ENCODE measurements at places on chromosomes 13 and 19.

DNA sequence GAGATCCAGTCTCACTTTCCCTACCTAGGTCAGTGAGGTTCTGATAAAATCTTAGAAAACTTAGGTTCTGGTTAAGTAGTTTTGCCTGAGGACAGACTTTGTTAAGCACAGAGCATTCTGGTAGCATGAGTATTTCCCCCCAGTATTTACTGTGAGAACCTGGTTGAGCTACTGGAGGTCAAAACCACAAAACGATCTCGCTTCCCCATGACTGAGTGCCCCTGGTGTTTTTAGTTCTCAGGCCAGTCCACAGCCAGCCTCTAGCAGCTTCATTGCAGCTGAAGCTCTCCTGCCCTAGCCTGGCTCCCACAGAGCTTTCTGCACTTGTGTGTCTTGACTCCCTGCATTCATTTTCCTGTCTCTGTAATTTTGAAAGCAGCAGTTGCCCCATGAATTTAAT, 1138.2 kb downstream of the UQCRFS1 start:
- no peak for DNase-seq

GRCh38 chr19:53947624-53948023, 15.1 kb upstream of the CACNG8 start:
- no peak for DNase-seq

DNA sequence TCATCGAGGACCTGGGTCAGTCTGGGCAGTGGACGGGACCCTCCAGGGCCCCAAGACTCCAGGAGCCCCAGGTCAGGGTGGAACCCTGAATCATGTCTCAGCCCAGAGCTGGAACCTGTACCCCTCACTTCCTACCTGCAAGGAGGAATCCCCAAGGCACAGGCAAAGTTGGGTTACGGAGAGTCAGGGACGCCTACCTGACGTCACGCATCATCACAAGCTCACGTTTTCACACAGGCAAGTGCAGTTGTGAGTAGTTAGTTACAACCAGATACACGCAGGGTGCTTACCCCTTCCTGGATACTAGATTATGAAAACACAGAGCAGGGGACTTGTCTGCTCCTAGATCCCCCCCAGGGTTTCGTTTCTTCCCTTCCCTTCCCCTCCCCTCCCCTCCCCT, 1.9 kb downstream of the RETN start:
- no peak for DNase-seq

DNA sequence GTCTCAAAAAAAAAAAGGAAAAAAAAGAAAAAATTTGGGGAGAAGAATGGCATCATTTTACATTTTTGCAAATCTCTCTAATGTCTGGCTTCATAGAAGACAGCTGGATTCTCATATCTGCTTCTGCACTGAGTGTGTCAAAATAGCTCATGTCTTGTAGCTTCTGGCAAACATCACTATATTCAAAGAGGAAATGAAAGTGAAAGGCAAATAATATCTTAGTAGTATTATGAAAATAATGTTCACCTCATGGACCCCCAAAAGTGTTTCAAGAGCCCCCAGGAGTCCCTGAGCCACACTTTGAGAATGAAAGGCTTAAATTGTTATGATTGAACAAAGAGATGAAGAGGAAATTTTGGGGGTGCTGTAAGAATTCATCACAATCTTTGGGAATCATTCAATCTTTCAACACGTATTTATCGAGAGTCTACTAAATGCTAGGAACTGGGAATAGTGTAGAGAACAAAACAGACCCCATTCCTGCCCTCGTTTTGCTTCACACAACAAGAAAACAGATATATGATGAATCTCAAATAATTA, 1.2 kb upstream of the SLC6A16 start:
- DNase-seq = no peak

DNA sequence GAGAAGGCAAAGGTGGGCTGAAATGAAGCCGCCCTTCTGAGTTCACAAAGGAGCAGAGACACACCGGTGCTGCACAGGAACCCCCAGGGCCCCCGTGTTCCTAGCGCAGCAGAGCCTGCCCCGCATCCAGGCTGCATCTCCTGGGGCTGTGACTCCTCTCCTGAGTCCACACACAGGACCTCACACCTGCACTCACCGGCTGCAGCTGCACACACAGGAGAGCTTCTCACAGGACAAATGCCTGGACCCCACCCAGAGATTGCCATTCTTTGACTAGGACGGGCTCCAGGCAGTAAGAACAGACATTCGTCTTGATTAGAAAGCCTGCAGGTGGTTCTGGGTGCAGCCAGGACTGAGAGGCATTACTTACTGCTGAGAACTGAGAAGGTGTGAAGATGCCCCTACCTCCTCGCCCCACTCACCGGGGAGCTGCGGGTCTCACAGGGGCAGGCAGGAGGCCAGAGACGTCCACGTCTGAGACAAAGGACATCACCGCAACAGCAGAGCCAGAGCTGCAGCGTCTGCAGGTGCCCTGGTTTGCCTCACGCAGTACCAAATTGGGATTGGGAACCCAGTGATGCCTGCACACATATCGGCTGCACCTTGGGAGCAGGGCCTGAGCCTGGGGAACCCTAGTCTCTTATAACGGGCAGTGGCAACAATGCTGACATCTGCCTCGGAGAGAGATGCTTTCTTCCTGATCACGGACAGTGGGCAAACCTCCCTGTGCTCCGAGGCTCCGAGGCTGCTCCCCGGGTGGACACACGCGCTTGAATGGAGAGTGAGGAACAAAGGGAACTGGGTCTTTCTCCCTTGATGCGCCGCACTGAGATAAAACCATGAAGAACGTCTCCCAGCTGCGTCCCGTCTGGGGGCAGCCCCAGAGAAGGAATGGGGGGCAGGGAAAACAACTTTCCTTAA, 50.4 kb downstream of the RASA3 start:
- no peak for DNase-seq

- DNase-seq = no peak
Measured at GRCh38 chr13:104477261-104477660, 1411.0 kb upstream of the SLC10A2 start.

- no peak for DNase-seq
Measured at GRCh38 chr13:47594833-47595232, 406.2 kb downstream of the SUCLA2 start.

GRCh38 chr13:94063848-94064247, 415.6 kb downstream of the DCT start:
- DNase-seq = no peak

DNA sequence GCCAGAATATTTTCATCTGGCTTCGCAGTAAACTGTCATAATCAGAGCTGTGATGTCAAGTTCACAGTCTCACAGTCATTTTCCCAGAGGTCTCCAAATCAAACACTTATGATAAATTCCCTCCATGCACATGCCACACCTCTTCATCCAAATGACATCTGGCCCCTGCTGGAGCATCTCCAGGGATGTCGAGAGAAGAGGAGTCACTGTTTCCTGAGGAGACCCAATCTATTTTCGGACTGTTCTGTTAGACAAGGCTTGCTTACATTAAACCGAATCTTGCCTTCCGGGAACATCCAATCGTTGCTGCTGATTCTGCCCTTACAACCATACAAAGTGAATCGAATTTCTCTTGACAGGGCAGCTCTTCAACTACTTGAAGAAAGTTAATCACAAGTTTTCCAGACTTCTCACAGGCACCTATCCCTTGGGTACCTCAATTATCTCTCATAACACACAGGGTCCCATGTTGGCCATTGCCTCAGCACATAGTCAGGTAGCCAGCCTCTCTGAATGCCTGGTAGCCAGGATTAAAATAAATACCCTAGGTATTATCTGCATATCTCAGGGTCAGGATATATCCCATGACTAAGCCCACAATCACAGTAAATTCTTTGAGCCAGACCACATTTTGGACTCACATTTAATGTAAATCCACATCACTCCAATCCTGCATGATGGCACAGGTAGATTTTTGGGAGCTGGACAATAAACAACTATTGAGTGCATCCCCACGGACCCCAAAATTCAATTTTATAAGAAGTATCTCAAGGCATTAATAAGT, 182.5 kb downstream of the ABCC4 start:
- no peak for DNase-seq

- DNase-seq = no peak
Measured at GRCh38 chr19:15396436-15396835, 16.8 kb upstream of the AKAP8 start.

GRCh38 chr19:441213-441836, 19.5 kb downstream of the SHC2 start:
- DNase-seq = no peak

GRCh38 chr13:92187378-92187989, 789.1 kb downstream of the GPC5 start:
- DNase-seq = no peak

GRCh38 chr19:18044825-18045304, 36.9 kb downstream of the ARRDC2 start:
- DNase-seq = peak; percentile 69

DNA sequence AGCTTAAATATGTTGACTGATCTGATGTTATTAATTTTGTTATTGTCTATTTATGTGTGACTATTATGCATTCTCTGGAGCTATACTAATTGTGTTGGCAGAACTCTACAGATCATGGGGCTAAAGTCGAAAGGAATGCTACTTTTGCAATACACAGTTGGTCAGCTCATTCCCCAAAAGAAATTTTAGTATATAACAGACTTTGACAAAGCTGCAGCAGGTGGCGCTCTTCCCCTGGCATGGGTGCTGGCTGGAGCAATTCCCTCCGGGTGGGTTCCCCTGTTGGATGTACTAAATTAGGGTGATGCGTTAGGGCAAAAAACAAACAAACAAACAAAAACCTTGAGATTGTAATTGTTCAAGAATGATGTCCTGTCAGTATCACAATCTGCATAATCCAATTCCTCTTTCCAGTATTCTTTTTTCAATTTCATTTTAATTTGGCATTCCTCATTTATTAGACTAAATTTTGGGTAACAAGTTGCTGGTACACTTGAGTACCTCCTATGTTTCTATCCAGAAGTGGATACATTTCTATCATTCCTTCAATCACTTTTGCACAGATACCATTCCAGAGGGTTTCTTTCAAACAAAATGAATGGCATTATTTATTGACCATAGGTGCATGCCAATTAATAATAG, 322.8 kb upstream of the EDNRB start:
- DNase-seq = peak; percentile 4

DNA sequence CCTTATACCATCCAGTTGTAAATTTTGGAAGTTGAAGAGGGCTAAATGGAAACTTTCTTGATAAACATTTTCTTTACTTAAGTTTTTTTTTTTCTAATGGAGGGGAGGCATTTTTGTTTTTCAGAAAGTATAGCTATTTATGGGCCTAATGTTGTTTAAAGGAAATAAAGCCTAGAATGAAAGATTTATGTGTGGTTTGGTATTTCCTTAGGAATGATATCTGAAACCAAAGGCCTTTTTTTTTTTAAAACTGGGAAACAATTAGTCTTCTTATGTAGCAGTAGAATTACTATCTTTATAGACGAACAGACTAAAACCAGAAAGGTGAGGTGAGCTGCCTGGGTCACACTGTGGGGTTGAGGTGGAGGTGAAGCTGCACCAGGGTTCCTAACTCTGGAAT, 80.1 kb downstream of the ESD start:
- DNase-seq = no peak

DNA sequence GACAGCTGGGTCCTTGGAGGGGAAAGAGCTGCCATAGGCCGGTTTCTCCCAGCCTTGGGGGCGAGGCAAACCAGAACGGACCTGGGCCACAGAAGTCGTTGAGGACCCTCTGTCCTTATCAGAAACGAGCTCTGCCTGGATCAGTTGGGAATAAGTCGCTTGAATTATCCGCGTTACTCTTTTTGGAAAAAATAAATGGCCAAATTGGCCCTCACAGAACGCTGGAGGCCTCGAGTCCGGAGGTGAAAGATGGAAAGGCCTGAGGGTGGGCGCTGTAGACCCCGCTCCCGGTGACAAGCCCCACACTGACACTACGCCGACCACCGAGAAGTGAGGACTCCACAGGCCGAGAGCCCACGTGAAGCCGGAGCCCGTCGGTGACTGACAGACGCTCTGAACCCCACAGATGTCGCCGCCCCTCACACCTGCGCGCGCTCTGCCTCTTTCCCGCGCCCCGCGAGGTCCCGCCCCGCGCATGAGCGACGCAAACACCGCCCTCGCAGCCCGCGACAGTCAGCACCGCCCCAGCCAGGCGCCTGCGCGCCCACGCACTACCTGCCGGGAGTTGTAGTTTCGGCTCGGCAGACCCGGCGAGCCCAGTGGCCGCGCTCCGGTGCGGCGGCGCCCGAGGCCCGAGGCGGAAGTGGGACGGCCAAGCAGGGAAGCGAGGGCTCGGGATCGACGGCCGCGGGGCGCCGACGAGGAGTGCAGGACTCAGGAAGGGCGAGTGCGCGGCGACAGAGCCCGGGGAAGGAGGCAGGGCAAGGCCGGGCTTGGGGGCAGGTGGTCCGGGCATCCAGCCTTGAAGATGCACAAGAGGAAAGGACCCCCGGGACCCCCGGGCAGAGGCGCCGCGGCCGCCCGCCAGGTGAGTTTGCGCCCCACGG, at the start of the genes BRME1 and CC2D1A:
Gene BRME1, minus strand, starts transcription at position 484 of the 887 bp plus-strand sequence. CDS start 1,225 bp downstream, outside the sequence.
Gene CC2D1A, plus strand, starts transcription at position 568 of the 887 bp plus-strand sequence. Its CDS starts 241 bp downstream, at position 809.
- peak; percentile 88 for DNase-seq

GRCh38 chr19:55297267-55297666, 13.5 kb downstream of the BRSK1 start:
- DNase-seq = no peak

GRCh38 chr19:17775991-17776803, 18.7 kb upstream of the B3GNT3 start:
- DNase-seq = no peak

DNA sequence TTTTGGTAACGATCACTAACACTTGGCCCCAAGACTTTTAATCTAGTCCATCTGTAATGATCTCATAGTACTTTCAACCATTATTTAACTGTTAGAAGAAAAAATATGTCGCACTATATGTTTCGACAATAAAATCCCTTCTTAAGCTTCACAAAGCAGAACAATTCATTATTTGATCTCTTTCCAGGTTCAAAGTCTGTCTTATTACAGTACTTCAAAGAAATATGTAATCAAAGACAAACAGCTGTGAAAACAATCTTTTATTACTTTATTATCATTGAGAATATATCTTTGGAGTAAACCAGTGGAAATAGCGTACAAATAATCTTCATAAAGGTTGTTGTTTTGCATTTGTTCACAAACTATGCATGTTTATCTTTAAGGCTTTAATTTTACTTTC, 93.5 kb downstream of the DACH1 start:
- no peak for DNase-seq

DNA sequence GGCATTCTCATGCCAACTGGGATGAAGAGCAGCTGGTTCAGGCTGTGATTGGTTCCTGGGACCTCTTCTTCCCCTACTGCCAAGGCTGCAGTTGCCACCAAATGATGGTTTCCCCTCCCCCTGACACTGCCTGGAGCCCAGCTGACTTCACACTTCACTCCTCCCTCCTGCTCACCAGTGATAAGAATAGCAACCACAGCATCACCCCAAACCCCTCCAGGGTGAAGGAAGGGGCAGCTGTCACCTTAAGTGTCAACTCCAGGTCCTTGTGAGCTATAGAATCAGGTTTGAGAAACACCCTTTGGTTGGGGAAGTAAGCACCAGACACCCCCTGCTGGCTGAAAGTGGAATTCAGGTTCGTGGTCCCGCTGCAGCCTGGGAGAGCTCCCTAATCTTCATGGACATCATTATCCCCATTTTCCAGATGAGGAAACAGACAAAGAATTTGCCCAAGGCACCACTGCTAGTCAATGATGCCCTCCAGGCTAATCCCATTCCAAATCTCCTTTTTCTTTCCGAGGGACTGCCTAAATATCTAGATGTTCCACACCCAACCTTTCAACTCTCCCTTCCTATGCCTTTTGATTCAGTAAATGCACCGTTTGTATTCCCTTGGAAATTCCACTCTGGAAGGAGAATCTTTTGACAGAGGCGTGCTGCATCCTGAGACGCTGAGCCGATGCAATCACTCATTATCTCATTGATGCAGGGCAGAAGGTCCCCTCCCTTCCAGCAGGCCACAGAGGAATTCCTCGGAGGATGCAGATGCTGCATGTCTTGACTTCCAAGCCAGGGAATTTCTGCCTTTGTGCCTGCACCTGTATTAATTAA, 50.6 kb upstream of the UQCRFS1 start:
- DNase-seq = peak; percentile 30

GRCh38 chr13:113981194-113981605, 7.3 kb upstream of the C13orf46 start:
- no peak for DNase-seq
